ENCODE measurements at places on chromosomes 13 and 19.
A peak's percentile ranks its signal among the peaks of the same experiment; 100 is the strongest.

DNA sequence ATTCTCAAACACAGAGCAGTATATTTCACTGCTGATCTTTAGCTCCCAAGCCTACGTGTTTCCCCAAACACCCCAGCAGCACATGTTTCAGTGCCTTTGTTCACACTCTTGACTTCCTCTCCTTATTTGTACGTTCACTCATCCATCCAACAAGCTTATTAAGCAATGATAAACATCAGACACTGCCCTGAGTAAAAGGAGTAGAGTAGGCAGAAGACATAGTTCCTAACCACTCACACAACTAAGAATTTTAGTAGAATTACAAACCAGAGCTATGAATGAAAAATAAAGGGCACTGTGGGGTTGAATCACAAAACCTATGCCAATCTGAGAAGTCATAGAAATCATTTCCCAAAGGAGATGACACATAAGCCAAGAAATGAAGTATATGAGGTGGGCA is 213.5 kb downstream of the DIAPH3 start:
- no peak for DNase-seq

GRCh38 chr13:110565296-110565695 is 3.8 kb upstream of the RAB20 start:
- DNase-seq = no peak

DNA sequence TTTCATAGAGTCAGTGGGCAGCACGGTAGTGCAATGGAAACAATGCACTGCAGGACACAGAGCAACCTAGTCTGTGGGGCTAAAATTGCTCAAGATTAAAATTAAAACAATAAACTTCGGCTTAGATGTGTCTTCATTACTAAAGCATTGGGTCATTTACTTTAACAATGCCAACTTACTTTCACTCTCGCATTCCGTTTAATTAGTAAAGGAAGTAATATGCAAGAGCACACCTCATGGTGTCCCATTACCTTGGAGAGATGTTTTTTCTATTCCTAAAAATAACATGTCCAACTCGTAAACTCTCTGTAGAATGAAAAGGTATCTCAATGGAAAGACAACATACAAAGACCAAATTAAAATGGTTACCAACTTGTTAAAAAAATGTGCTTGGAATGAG is 738.4 kb downstream of the PCDH17 start:
- DNase-seq = no peak

DNA sequence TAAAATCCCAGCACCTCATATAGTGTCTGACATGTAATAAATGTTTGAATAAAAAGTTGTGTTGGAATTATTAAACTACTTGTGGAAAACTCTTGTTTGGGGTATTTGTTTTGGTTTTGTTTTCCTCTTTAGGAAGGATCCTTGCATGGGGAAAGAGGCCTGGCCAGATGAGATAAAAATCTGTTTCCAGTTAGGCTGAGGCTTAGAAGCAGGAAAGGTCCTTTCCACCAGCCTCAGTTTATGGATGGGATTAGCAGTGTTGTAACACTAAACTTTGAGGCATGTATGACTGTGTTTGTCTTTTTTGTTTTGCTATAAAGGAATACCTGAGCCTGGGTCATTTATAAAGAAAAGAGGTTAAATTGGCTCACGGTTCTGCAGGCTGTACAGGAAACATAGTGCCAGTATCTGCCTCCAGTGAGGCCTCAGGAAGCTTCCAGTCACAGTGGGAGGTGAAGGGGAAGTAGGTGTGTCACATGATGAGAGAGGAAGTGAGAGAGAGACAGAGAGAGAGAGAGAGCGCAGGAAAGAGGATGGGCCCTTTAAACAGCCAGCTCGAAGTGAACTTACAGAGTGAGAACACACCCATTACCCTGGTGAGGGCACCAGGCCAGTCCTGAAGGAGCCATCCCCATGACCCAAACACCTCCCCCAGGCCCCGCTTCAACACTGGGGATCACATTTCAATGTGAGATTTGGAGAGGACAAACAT is 21.6 kb downstream of the SPATA13 start:
- DNase-seq = peak; percentile 5

All from suppressor macrophage (primary cell).